G401 (cell line): ENCODE measurements at places on chromosomes 3 and 15. TPM values are rescaled to one million over a fixed set of nuclear protein-coding genes. Genes with fewer than 3 reads are reported as not detected.

DNA sequence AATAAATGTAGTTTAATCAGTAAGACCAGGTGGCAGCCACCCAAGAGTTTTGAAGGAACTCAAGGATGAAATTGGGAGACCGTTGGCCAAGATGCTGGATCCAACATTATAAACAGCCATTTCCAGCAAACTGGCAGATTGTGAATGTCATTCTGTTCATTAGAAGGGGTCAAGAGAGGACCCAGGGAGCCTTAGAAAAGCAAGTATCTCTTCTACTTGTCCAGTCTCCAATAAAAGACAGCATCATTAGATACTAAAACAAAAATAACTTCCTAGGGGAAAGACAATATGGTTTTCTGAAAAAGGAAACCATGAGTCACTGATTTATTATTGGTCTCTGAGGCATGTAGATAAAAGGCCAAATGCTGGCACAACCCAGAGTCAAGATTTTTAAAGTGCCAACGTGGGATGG is 67.9 kb downstream of the GADL1 start:
- peak; percentile 86 for DNase-seq

DNA sequence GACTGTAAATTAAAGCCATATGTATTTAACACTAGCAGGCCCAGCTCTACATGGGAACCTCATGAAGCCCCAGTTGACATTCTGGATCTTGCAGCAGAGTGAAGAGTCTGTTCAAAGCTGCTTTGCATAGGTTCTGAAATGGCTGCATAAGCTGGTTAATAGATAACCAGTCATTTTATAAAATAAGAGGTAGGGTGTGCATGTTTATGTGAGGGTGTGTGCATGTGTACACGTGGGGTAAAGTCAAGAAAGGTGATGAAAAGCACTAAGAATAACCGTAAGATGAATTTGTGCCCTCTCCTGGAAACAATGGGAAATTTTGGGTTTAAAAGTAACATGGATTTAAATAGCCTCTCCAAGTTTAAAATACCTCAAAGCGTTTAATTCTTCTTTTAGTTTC is 33.0 kb downstream of the PAQR9 start:
- DNase-seq = no peak

KBTBD13 gene
- total RNA-seq = 0.37 TPM in 1 of 2 replicates, not detected in the other

DNA sequence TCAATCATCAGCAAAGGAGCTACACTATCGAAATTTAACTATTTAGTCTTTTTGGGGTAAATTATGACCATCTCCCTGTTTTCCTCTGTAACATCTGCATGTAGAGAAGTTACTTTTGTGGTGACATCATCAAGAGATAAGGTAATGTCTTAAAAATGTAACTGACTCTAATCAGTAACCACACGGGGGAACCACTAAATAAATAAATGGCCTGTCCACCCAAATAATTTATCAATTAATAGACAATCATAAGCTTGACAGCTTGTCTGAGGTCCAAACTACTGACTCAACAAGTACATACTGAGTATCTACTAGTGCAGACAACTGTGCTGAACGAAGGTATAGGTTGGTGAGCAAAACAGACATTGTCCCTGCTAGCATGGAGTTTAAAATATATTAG is 219.3 kb downstream of the SLC9A9 start:
- DNase-seq = no peak

DOCK3 gene
- 0.80 and 1.7 TPM in 2 replicates for total RNA-seq

- no peak for DNase-seq
Measured at GRCh38 chr3:121152573-121152972, 244.6 kb downstream of the STXBP5L start.

MEGF11 gene
- 1.9 and 2.4 TPM in 2 replicates for total RNA-seq

- DNase-seq = no peak
Measured at GRCh38 chr15:72983801-72984545, 68.3 kb upstream of the NEO1 start.

MYRIP gene
- not detected in 2 replicates for total RNA-seq

GRCh38 chr3:81920816-81921215 is 159.4 kb upstream of the GBE1 start:
- DNase-seq = no peak

GRCh38 chr3:151864423-151865101 is 8.9 kb upstream of the SUCNR1 start:
- no peak for DNase-seq

GRCh38 chr3:25433868-25434267 is 5.8 kb downstream of the RARB start:
- DNase-seq = no peak

GRCh38 chr15:32880642-32881041 is 162.8 kb downstream of the GREM1 start:
- no peak for DNase-seq

- no peak for DNase-seq
Measured at GRCh38 chr15:70436428-70436827, 326.9 kb downstream of the UACA start.

KCNMB2 gene
- total RNA-seq = not detected in 2 replicates

CNTN4 gene
- not detected in 2 replicates for total RNA-seq

- no peak for DNase-seq
Measured at GRCh38 chr3:27590437-27591298, 106.5 kb upstream of the SLC4A7 start.

PPM1L gene
- under 0.01 TPM in 1 of 2 replicates, not detected in the other for total RNA-seq

GRCh38 chr3:110246796-110247376 is 824.7 kb upstream of the NECTIN3 start:
- DNase-seq = no peak

SERINC4 gene
- total RNA-seq = not detected in 2 replicates

STRIT1 gene
- total RNA-seq = not detected in 2 replicates

- DNase-seq = no peak
Measured at GRCh38 chr3:64161481-64161952, 63.7 kb downstream of the PRICKLE2 start.

DNA sequence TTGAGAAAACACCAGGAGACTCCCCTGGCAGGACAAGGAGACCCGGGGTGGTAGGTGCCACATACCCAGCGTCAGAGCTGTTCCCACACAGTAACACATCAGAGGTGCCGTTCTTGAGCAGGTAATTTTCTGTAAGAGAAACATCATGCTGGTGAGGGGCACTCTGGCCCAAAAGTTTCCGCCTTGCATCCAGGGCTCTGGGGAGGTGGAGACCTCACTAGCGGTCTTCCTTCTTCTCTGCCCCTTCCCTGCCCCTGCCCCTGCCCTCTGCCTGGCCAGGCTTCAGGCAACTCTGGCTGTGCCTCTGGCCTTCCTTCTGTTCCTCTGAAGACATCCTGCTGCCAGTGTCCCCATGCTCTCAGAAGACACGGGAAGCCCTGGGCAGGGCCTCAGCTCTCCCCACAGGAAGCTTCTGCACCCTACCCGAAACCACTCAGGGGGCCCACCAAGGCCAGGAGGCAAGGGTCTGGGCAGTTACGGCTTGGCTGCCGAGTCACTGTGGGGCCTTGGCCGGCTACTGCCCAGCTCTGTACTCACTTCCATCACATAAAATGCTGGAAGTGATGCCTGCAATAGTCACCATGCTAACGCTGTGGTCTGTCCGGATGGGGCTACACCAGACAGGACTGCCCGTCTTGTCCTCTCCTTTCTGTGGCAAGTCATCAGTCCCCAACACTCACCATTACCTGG is 41.3 kb downstream of the SCN5A start:
- no peak for DNase-seq

DNA sequence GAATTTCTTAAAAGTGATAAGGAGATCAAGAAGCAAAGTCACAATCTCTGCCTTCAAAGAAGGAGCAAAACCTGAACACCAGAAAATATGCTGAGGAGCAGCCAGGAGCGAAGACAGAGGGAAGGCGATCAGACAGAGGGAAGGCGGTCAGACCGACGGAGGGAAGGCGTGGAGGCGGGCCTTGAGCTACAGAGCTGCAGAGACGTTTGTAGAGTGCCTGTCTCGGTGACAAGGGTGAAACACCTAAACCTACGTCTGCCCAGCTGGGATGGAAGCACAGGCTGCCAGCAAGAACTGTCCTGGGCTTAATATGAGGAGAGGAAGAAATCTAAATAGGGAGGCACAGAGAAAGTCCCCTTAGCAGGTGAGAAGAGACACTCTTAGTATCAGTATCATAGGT is 476.0 kb downstream of the OCA2 start:
- no peak for DNase-seq

DNA sequence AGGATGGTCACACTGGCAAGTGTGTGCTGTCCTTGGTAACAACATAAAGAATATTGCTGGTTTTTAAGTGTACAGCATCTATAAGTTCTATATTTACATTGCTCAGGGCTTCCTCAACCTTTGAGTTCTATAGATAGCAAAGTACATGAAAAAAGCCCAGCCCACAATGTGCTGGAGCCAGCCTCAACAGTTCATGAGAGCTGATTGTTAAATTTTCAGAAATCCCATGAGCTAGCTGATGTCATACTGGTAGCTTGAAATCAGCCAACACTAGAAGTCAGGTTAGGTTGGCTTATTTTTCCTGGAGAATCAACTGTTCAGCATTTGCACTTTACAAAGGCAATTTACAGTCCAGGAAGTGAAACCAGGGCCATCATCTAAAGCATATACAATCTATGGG is 102.8 kb downstream of the STRIT1 start:
- DNase-seq = no peak

DNA sequence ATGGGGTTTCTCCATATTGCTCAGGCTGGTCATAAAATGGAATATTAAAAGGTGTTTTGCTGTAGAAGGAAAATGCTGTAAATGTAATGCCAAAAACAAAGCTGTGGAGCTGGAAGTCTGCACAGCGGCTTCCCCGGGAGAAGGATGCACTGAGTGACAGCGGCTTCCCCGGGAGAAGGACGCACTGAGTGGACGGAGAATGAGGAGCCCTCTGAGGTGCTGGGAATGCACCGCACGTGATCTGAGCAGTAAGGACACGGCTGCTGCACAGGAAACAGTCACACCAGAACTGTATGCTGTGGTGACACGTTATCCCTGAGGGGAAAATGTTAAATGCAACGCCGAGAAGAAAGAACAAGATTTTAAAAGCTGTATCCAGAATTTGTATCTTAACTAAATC is 24.6 kb downstream of the TNK2 start:
- no peak for DNase-seq

THPO gene
- total RNA-seq = 0.12 and 0.20 TPM in 2 replicates

- no peak for DNase-seq
Measured at GRCh38 chr3:37535526-37536432, 325.9 kb upstream of the CTDSPL start.

DNA sequence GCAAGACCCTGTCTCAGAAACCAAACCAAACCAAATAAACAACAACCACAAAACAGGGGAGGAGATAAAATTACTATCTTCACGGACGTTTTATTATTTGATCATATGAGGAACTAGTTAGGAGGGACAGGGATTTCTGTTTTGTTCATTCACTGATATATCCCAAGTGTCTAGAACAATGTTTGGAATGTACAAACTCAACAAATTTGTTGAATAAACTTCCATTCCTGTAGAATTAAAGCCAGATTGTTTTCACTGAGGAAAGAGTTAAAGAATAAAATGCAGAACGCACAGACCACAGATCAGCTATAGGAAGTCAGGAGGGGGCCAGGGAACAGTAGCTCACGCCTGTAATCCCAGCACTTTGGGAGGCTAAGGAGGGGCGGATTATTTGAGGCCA is 6.5 kb upstream of the STRC start:
- DNase-seq = no peak

DNA sequence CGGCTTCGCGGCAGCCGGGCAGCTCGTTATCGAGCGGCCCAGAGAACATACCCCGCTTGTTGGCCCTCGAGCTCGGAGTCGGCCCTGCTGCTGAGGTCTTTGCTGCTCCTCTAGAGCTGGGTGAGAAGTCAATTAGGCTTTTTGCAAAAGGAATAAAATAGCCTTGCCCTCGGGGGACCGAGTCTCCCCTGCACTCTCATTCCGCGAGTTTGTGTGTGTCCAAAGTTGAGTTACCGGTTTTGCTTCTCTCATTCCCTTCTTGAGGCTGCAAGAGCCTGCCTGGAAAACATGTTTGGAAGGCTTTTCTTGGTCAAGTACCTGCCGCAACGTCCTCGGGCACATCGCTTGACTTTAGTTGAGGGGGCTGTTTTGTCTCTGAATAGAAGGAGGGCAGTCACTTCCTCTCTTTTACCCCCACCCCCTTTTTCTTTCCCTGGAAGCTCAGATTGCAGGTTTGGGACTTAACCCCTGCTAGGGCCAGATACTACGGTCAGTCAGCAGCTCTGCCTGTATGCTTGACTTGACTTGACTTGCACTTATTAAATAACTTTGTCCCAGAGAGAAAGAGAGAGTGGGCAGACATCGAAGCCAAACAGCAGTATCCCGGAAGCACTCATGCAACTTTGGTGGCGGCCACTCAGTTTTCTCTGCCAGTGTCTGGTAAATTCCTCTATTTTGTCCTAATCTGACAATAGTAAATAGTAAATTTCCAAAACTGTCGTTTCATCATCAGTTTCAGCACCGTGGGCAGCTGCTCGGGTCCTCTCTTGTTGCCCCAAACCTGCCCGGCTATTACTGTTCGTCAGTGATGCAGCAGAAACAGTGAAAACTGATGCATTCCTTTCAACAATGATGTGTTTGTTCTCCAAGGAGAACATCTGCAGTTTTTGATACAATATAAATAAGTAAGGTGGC is 609 bp downstream of the RNF13 start:
- no peak for DNase-seq

DNA sequence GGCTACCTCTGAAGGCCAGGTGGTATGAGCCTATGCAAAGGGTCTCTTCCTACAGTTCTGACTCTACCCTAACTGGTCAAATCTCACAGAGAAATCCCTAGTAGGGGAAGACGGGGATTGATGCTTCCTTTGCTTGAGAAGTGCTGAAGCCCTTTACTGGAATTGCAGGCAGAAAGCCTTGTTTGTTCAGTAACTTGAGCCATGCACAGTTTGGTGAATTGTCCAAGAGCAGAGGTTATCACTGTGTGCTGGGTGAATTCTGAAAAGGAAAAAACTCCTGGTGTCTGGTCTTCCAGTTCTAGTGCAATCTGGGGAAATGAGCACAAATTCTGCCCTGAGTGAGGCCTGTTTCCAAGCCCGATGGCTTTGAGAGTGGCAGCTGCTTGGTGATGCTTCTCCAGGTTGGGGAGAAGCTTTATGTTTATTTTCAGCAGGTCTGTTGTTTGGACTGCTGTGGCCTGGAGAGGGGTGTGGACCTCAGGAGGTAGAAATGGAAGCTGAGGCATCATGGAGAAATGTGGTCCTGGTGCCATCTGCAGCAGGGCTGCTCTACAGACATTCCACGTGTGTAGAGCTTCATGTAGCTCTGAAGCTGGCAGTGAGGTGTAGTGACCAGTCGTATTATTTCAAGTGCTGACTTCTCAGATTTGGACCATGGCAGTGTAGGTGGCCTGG is 60.9 kb downstream of the ARNT2 start:
- DNase-seq = no peak

ITIH1 gene
- total RNA-seq = not detected in 2 replicates

DNA sequence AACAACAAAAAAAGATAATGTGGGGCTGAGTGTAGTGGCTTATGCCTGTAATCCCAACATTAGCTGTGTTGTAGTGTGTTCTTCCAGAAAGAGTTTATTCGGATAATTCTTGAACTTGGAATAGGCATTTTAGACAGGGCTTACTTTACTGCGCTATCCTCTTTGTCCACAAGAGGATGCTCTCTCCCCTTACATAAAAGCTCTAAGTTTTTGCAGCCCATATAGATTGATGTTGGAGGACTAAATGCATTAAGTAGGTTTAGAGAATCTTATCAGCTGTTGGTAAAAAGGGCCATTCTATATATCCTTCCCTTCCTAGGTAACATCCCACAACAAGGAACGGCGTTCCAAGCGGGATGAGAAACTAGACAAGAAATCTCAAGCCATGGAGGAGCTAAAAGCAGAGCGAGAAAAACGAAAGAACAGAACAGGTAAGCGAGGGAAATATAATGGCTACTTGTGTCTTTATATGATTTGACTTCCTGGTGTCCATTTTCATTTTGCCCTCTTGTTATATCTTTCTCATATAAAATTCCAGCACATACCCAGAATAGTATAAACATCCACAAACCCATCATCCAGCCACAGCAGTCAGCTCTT is 27.8 kb upstream of the ITPKA start:
- peak; percentile 54 for DNase-seq

SCG5 gene
- 0.18 TPM in 1 of 2 replicates, not detected in the other for total RNA-seq
